Stimulated activated CD8-positive, alpha-beta memory T cell treated with anti-CD3 and anti-CD28 coated beads, Interleukin-2, amount 100 ng/mL, for 1 hour (primary cell): ENCODE measurements at places on chromosomes 16 and 17.

DNA sequence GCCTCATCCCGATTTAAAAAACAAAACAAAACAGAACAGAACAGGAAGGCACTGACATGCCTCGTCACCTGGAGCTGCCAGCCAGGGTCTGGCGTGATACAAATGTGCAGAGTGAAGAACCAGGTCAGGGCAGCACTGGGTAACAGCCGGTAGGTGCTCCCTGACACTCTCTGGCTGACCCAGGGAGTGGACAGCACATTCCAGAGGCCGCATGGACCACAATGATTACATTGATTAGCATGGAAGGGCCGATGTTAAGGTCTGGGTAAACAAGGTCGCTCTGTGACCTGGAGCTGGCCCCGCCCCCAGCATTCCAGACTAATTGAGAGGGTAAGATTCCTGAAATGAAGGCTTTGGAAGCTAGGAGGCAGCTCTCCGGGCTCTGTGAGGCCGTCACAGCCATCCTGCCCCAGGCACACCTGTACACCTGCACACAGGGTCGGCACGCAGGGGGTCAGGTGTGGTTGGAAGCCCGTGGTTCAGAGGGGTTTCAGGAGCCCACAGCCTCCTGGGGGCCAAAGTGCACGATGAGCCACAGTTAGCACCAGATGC, 21.4 kb downstream of the PIEZO1 start:
- no peak for DNase-seq

GRCh38 chr17:13002761-13003453, 14.9 kb downstream of the ELAC2 start:
- no peak for DNase-seq

DNA sequence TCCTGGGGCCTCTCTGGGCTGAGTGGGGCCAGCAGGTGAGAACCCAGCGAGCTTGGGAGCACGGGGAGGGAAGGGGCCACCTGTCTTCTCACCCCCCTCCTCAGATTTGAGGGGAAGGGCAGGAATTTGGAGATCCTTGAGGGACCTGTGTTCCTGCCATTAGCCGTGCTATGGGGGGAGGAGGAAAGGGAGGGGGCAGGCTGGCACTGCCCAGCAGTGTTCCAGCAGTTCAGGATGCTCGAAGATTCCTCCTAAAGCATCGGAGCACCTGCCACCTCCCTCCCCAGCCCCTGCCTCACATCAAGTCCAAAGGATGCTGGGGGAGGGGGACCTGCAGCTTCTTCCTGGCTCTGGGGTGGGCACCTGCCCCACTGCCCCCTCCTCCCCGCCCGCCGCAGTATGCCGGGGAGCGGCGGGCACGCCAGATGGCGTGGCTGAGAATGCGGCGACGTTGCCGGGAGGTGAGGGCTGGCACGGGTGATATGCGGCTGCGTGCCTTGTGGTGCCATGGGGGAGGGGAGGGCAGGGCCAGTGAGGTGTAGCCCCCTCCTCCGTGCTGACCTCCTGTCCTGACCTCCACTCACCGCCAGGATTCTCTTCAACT, 4.7 kb upstream of the NEUROD2 start:
- no peak for DNase-seq

DNA sequence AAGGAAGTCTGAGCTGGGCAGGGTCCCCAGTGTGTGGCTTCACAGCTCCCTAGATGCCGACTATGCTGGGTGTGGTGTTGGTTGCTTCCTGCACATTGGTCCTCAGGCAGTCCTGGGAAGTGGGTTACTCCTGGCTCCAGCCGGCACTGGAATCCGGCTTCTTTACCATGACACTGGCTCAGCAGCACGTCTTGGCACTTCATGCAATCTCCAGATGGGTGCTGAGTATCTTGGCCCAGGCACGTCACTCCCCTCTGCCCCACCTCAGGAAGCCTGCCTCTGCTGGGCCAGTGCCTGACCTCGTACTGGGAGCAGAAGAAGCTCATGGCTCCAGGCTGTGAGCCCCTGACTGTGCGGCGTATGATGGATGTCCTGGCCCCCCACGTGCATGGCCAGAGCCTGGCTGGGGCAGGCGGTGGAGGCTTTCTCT, 24.5 kb downstream of the FCSK start:
- DNase-seq, result no peak

- DNase-seq, result no peak
These were observed 12.2 kb downstream of the C16orf95 start for GRCh38 chr16:87304951-87305350.

DNA sequence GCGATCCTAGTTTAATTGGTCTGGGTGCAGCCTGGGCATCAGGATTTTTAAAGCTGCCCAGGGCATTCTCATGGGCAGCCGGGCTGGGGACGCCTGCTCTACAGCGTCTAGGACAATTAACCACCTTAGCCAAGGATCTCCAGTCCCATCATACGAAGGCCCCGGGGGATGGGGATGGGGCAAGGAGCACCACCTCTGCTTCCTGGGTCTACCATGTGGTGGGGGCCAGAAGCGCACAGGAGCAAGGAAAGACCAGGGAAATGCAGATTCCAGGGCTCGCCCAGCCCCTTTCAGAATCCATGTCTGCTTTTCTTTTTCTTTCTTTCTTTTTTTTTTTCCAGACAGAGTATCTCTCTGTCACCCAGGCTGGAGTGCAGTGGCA, 29.3 kb downstream of the TBC1D16 start:
- DNase-seq, result no peak

- DNase-seq, result no peak
These were observed 30.8 kb downstream of the USP10 start for GRCh38 chr16:84730406-84731106.

GRCh38 chr16:48556913-48557351, 53.0 kb downstream of the N4BP1 start:
- no peak for DNase-seq

- no peak for DNase-seq
These were observed 29.1 kb downstream of the SEC14L5 start for GRCh38 chr16:4987250-4987579.

DNA sequence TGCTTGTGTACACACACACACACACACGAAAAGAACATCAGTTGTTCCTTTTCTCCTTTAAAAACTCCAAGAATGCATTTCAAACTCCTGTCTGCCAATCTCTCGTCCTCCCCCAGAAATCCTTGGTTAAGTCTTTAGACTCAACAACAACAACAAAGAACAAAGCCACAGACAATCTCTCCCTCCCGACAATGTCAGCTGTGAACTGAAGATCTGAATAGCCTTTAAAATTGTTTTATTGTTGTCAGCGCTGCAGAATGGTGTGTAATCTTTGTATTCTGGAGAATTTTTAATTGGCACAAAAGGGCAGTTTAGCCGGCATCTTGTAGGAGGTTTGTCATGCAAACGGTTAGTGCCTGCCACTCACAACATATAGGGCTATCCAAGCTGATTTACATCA, 219.5 kb downstream of the MSI2 start:
- DNase-seq, result no peak

- no peak for DNase-seq
These were observed 47.0 kb upstream of the MARCHF10 start for GRCh38 chr17:62855156-62855555.

- no peak for DNase-seq
These were observed 127.6 kb downstream of the KIF2B start for GRCh38 chr17:53950207-53950857.

DNA sequence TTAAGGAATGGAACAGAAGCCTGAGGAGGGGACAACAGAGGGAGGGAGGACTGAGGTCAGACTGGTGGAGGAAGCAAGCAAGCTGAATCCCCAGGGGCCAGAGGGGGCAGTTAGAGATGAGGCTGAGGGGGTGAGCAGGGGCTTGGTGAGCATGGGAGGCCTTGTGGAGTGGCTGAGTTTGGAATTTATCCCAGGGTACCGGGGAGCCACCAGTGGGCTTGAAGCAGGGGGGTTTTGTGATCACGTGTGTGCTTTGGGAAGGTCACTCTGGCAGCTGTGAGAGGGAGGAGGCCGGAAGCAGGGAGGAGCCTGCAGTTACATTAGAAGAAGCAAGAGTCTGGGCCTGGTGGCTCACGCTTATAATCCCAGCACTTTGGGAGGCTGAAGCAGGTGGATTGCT, 9.8 kb upstream of the CTCF start:
- DNase-seq, result no peak

DNA sequence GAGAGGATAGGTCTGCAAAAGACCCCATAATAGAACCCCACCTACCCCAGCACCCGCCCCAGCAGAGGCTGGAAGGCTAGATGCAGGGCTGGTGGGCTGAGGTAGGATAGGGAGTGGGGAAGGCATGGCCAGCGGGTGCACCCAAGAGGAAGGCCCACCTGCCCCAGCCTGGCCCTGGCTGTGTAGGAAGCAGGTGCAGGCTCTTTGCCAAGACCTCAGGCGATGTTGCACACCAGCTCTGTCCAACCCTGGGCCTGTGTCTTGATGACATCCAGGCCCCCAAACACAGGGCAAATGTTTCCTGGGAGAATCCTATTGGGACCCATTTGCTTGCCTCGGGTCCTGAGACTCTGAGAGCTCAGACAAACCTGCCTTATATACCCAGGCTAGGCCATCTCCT, 12.2 kb downstream of the UNC119 start:
- no peak for DNase-seq

GRCh38 chr17:4833941-4834680, 971 bp downstream of the MINK1 start:
- DNase-seq, result no peak

GRCh38 chr17:45107293-45108010, 24.9 kb downstream of the PLCD3 start:
- DNase-seq, result no peak

DNA sequence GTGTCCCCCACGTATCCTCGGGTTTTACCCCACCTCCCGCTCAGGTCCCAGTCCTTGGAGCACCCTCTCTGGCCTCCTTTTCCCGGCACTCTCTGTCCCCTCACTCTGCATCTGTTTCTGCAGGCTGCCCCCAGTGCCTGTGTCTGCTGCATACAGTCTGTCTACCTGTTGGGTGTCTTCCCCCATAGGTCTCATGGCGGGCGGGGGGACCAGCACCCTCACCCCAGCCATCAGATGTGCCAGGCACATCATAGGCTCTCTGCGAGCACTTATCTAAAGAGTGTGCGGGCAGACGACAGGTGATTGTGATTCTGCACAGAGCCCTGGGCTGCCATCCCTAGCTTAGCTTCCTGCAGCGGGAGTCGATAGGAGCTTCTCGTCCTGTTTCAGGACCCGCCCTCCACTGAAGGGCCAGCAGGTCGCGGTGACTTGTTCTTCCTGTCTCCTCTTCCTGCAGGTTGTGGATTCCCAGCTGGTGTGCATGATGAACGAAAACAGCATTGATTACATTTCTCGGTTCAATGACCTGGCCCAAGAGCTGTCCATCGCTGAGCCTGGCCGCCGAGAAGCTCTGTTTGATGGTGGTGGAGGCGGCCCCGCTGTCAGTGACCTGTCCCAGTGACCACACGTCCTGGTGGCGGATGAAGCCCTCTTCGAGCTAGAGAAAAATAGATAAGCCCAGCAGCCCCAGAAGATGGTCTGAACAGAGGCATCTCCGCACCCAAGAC, 4.5 kb upstream of the JPT2 start:
- DNase-seq, result no peak

DNA sequence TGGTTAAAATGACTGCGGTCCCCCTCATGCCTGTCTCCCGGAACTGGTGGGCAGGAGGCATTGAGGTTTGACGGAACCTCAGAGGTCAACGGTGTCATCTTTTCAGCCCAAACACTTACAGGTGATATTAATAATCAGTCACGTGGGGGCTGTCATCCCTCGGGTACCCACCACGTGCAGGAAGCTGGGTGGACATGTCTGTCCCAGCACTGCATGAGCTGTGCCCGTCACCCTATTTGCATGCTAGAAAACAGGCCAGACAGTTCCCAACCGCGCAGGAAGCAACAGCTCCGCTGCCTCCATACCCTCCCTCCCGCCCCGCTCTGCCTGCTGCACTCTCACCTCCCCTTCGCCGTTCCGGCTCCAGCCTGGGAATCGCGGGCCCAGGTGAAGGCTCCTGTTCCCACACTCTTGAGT, 1.4 kb downstream of the SYNGR3 start:
- DNase-seq, result no peak

DNA sequence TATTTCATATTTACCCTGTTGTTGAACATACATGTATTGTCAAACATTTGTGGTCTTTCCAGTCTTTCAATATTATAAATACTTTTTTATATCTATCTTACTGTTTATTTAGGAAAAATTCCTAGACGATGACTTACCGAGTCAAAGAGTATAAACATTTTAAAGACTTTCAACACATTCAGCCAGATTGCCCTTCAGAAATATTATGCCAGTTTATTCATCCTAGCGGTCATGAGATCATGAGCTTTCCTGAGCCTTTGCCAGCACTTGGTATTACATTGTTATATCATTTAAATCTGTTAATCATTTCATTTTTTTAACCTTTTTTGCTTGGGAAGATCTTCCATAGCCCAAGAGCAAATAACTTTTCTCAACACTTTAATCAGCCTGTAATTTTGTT, 197.4 kb downstream of the SPECC1 start:
- DNase-seq, result no peak

DNA sequence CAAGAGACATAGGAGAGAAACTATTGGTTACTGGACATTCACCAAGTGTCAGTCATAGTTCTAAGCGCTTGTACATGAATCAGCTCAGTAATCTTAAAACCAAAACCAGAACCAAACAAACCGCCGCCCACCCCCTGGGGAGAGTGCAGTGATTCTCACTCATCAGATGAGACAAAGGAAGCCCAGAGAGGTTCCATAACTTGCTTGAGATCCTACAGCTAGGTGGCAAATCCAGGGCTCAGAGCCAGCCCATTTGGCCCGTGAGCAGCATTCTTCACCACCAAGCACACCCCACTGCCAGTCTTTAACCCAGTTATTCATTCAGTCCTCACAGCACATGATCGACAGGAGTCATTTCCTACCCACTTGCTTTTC, 37.2 kb upstream of the RGS9 start:
- DNase-seq, result peak; percentile 22

GRCh38 chr16:48123104-48123788, 32.5 kb downstream of the ABCC12 start:
- DNase-seq, result no peak

DNA sequence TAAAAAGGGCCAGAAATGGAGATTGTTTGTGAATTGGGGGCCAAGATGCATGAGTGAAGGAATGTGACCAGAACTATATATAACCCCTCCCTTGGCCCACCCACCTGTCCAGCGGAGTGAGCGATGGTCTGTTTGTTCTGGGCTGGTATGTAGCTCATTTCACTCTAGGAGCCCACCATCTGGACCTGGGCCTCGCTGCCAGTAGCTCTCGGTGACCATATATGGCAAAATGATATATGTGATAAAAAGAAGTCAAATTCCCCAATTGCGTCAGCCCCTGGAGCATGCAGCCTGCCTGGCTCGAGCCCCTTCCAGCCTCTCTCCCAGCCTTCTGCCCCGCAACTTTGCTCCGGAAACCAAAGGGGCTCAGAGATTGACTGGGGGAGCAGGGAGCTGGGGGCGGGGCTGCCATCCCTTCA, 47.3 kb downstream of the CCDC42 start:
- DNase-seq, result no peak

GRCh38 chr16:88560714-88561484, 9.3 kb upstream of the ZC3H18 start:
- DNase-seq, result no peak
